Upper lobe of right lung (tissue), 1 donor: ENCODE measurements at places on chromosomes 7 and 10. TPM values are rescaled to one million over a fixed set of nuclear protein-coding genes. Genes with fewer than 3 reads are reported as not detected.
A peak's percentile ranks its signal among the peaks of the same experiment; 100 is the strongest.

- no peak overlapping the region for H3K4me3 ChIP-seq
- no peak for DNase-seq
- no peaks in the 10 kb centered on the region for H3K36me3 ChIP-seq
- H3K27me3 ChIP-seq, result no peaks in the 10 kb centered on the region
Measured at GRCh38 chr10:44965651-44966097, 6.1 kb downstream of the RASSF4 start.

DNA sequence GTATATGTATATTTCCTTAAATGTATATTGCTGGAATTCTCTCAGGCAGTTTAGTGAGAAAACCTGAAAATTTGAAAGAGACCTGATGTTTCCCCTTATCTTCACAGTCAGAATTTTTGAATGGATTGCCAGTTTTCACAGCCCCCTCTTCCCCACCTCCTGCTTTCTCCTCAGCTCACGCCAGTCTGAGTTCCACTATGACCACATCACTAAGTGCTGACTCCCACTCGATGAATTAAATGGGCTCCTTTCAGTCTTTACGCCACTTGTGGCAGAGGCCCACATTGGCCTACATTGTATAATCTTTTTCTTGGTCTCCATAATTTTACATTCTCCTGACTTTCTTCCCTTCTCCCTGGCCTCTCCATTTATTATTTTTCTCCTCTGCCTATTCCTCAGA is 3.1 kb upstream of the CLEC5A start:
- H3K36me3 ChIP-seq, result no peaks in the 10 kb centered on the region
- no peaks in the 10 kb centered on the region for H3K27me3 ChIP-seq
- H3K4me3 ChIP-seq, result no peak overlapping the region
- no peak for DNase-seq
- no peak overlapping the region for H3K27ac ChIP-seq
- no peaks in the 10 kb centered on the region for H3K4me1 ChIP-seq

DNA sequence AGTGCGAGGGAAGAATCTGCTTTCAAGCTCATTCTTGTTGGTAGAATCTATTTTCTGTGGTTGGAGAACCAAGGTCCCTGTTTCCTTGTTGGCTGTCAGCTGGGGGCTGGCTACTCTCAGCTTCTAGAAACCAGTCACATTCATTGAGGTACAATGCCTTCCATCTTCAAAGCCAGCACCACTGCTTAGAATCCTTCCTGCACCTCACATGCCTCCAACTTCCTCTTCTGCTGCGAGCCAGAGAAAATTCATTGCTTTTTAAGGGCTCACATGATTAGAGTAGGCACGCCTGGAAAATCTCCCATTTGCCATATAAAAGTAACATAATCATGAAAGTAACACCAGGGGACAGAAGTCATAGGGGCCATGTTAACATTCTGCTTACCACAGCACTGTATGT is 28.7 kb downstream of the TES start:
- no peak overlapping the region for H3K4me3 ChIP-seq
- no peak overlapping the region for H3K27ac ChIP-seq
- no peaks in the 10 kb centered on the region for H3K27me3 ChIP-seq
- peaks cover 6% of the 10 kb centered on the region for H3K4me1 ChIP-seq
- no peak for DNase-seq

DNA sequence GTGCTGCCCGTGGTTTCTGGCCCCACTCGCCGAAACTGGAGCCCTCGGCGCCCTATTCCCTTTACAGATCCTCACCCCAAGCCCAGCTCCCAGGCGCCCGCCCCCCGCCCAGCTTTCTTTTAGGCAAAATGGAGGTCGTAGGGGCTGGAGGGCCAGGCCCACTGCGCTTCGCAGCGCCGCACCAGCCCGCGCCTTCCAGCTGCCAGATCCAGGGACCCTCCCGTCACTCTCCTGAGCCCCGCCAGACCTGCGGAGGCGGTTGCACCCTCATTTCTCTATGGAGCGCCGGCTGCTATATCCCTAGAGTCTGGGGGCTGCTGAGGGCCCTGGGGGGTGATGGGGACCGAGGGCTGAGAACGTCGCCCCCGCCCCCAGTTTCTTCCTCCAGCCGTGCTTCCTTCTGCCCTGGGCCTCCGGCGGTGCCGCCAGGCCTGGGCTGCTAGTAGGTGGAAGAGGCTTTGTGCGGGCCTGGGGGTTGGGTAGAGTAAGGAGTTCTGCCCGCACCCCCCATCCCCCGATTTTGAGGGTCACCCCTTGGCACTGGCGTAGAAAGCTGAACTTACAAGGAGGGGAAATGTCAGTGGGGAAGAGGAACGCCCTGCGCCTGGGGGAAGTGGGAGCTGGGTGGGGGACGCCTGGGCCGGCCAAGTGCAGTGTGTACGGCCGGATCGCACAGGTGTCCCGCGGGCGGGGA is 1.0 kb downstream of the GNB2 start:
- H3K27me3 ChIP-seq, result no peaks in the 10 kb centered on the region
- peak overlapping the region; percentile 91 for H3K4me3 ChIP-seq
- DNase-seq, result peak; percentile 78
- peaks cover 10% of the 10 kb centered on the region for H3K4me1 ChIP-seq
- peak overlapping the region; percentile 96 for H3K27ac ChIP-seq

- no peak for DNase-seq
- H3K36me3 ChIP-seq, result no peaks in the 10 kb centered on the region
- no peak overlapping the region for H3K4me3 ChIP-seq
- H3K4me1 ChIP-seq, result no peaks in the 10 kb centered on the region
Measured at GRCh38 chr10:121490871-121491519, 107.2 kb downstream of the FGFR2 start.

- no peaks in the 10 kb centered on the region for H3K4me1 ChIP-seq
- no peaks in the 10 kb centered on the region for H3K36me3 ChIP-seq
- no peak overlapping the region for H3K4me3 ChIP-seq
- no peak for DNase-seq
- no peak overlapping the region for H3K27ac ChIP-seq
Measured at GRCh38 chr10:43576580-43576979, 2.2 kb upstream of the ZNF239 start.

GRCh38 chr7:155881471-155882350 is 69.4 kb upstream of the SHH start:
- DNase-seq, result no peak
- H3K27me3 ChIP-seq, result no peaks in the 10 kb centered on the region
- no peak overlapping the region for H3K27ac ChIP-seq
- no peak overlapping the region for H3K4me3 ChIP-seq
- no peaks in the 10 kb centered on the region for H3K36me3 ChIP-seq

- H3K4me3 ChIP-seq, result no peak overlapping the region
- H3K27ac ChIP-seq, result peak overlapping the region; percentile 78
- no peaks in the 10 kb centered on the region for H3K27me3 ChIP-seq
- H3K36me3 ChIP-seq, result no peaks in the 10 kb centered on the region
Measured at GRCh38 chr10:17001961-17002749, 127.5 kb downstream of the CUBN start.

- no peaks in the 10 kb centered on the region for H3K27me3 ChIP-seq
- DNase-seq, result no peak
- peaks cover 36% of the 10 kb centered on the region for H3K36me3 ChIP-seq
- H3K4me1 ChIP-seq, result no peaks in the 10 kb centered on the region
- no peak overlapping the region for H3K27ac ChIP-seq
- no peak overlapping the region for H3K4me3 ChIP-seq
Measured at GRCh38 chr7:73700069-73700423, 16.6 kb downstream of the BUD23 start.

DNA sequence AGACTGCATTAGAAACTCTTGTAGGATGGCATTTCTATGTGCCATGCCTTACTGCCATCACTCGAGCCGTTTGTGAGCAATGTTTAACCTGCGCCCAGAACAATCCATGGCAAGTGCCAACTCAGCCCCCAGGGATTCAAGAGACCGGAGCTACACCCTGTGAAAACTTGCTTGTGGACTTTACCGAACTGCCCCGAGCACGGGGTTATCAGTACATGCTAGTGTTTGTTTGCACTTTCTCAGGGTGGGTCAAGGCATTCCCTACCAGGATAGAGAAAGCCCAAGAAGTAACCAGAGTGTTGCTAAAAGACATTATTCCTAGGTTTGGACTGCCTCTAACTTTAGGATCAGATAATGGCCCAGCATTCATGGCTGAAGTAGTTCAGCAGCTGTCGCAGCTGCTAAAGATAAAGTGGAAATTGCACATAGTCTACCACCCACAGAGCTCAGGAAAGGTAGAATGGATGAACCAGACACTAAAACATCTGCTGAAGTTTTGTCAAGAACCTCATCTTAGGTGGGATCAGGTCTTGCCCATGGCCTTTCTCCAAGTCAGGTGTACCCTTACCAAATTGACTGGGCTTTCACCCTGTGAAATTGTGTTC is 8.9 kb upstream of the CYREN start:
- H3K27ac ChIP-seq, result no peak overlapping the region
- no peak overlapping the region for H3K4me3 ChIP-seq
- no peaks in the 10 kb centered on the region for H3K4me1 ChIP-seq
- no peak for DNase-seq

- no peak overlapping the region for H3K4me3 ChIP-seq
- no peak for DNase-seq
- H3K36me3 ChIP-seq, result peaks cover 58% of the 10 kb centered on the region
- peaks cover 12% of the 10 kb centered on the region for H3K4me1 ChIP-seq
- H3K27ac ChIP-seq, result no peak overlapping the region
Measured at GRCh38 chr10:73017955-73018480, 63.4 kb upstream of the PLA2G12B start.

- H3K27ac ChIP-seq, result no peak overlapping the region
- DNase-seq, result no peak
- no peaks in the 10 kb centered on the region for H3K36me3 ChIP-seq
- no peak overlapping the region for H3K4me3 ChIP-seq
- no peaks in the 10 kb centered on the region for H3K4me1 ChIP-seq
Measured at GRCh38 chr7:26617066-26617465, 247.3 kb downstream of the SKAP2 start.

GRCh38 chr7:118971706-118972105 is 747.2 kb downstream of the ANKRD7 start:
- no peaks in the 10 kb centered on the region for H3K27me3 ChIP-seq
- no peak overlapping the region for H3K4me3 ChIP-seq
- H3K36me3 ChIP-seq, result no peaks in the 10 kb centered on the region
- DNase-seq, result no peak
- no peak overlapping the region for H3K27ac ChIP-seq

DNA sequence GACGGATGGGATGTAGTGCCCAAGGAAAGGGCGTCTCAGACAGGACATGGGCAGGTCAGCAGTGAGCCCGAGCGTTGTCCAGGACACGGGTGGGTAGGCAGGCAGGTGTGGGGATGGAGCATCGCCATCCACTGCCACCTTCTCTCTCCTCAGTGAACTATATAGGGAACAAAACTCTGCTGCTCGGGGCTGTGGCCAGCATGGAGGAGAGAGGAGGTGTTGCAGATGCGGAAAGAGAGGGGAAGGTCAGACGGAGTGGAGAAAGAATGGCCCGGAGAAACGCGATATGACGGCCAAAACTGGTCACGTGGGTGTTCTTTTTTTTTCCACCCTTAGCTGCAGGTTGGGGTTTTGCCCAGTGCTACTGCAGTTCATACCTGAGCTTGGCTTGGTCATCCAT is 71.2 kb downstream of the GRID1 start:
- no peak for DNase-seq
- H3K4me3 ChIP-seq, result no peak overlapping the region
- no peaks in the 10 kb centered on the region for H3K4me1 ChIP-seq
- H3K36me3 ChIP-seq, result no peaks in the 10 kb centered on the region
- no peak overlapping the region for H3K27ac ChIP-seq

DNA sequence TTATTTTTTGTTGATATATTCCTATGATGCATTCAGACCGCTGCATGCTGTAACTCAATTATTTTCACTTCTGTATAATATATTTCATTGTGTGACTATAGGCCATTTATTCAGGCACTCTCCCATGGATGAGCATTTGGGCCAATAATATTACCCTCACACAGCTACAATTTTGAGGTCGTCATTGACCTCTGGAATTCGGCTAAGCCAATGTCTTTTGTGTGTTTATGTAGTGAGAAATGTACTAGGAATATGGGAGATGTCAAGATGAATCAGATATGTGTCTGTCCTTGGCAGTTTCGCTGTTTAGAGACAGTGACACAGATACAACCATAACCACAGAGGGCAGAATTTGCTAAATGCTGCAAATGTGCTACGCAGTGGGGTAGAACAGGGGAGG is 474.2 kb downstream of the ADRA2A start:
- H3K27me3 ChIP-seq, result no peaks in the 10 kb centered on the region
- H3K4me3 ChIP-seq, result no peak overlapping the region
- no peaks in the 10 kb centered on the region for H3K4me1 ChIP-seq
- DNase-seq, result no peak

GRCh38 chr10:122374859-122375678 is 561 bp downstream of the PLEKHA1 start:
- H3K27ac ChIP-seq, result peak overlapping the region; percentile 92
- no peaks in the 10 kb centered on the region for H3K27me3 ChIP-seq
- H3K4me1 ChIP-seq, result peaks cover 6% of the 10 kb centered on the region
- no peaks in the 10 kb centered on the region for H3K36me3 ChIP-seq

GRCh38 chr10:50604809-50605208 is 18.9 kb downstream of the SGMS1 start:
- no peak for DNase-seq
- H3K4me3 ChIP-seq, result no peak overlapping the region

ZFYVE27 gene
- 29.4 TPM for total RNA-seq

TMEM60 gene
- total RNA-seq, result 22.8 TPM

H2BK1 gene
- not detected for total RNA-seq

SLC29A4 gene
- 0.98 TPM for total RNA-seq
